ENCODE measurements at places on chromosomes 1 and 21.

- DNase-seq: no peak
Measured at GRCh38 chr1:189654906-189655305, 822.8 kb downstream of the BRINP3 start.

- no peak for DNase-seq
Measured at GRCh38 chr1:232728507-232729263, 76.5 kb upstream of the MAP10 start.

DNA sequence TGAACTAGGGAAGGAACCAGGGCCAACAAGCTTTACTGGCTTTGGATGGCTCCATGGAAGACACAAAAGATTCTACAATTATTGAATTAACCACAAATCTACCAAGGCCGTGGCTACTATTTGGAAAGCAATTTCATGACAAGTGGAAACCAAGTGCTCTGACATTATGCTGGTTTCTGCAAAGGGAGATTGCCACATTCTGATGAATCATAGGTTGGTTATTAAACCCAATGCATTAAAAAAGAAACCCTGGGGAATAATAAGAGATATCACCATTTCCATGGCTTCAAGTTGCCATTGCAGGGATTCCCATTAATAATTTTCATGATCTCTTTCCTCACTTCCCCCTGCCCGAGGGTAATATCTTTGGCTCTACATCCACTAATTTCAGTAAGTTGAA, 359.2 kb upstream of the NCAM2 start:
- no peak for DNase-seq

DNA sequence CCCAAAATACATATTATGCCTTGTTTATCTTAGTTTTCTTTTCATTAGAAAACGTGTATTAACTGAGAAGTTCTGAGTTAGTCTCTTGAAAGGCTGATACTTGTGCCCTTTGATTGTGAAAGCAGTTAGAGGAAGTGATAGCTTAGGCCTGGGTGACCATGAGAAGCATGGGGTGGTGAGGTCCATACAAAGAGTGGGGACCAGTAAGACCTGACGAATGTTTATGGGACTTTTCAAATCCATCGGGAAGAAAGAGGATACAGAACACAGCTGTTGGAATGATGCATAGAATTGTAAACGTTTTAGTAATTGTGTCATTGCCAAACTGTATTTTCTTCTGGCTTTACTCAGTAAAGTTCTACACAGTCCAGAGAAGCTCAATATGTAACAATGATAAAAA, 259.8 kb downstream of the LMO4 start:
- no peak for DNase-seq

DNA sequence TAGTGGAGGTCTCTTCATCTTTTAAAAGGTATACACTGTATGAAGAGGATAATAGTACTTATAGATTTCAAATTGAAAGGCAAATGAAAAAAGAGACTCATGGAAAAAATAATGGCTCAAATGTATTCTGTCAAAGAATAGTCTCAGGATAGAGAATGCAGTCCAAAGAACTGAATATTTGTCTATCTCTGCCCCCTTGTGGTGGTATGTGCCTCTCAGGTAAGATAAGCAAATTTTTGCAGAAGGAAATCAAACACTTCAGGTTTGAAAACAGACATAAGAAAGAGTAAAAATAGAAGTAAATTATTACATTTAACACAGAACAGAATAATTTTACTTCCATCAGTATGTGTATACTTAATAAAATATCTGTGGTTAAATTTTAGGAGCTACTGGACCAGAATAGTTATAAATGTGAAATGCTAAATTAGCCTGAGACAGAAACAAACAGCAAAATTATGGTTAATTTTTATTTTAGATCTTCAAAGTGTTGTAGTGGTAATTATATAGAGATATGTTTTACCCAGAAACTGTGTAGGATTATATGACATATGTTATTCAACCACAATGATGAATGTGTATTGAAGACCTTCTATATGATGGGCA, 164.4 kb upstream of the PALMD start:
- peak; percentile 7 for DNase-seq

DNA sequence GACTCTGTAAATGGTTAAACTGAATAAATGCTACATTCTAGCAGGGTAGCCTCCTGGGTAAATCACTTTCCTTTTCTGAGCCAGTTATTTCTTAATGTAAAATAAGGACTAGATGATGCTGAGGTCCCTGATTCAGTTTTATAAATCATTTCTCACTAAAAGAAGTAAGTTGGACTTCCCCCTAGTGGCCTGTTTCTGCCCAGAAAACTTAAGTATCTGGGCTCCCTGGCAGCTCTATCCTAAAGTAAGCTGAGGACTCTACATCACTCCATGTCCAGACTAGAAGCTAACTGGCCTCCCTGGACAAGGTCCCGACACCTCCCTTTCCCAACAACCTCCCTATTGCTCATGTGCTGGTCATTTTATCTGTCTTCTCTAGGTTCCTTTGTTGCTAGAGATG, 3.0 kb downstream of the GPN2 start:
- peak; percentile 32 for DNase-seq

- DNase-seq: no peak
Measured at GRCh38 chr1:203080456-203080855, 5.4 kb downstream of the MYOG start.

DNA sequence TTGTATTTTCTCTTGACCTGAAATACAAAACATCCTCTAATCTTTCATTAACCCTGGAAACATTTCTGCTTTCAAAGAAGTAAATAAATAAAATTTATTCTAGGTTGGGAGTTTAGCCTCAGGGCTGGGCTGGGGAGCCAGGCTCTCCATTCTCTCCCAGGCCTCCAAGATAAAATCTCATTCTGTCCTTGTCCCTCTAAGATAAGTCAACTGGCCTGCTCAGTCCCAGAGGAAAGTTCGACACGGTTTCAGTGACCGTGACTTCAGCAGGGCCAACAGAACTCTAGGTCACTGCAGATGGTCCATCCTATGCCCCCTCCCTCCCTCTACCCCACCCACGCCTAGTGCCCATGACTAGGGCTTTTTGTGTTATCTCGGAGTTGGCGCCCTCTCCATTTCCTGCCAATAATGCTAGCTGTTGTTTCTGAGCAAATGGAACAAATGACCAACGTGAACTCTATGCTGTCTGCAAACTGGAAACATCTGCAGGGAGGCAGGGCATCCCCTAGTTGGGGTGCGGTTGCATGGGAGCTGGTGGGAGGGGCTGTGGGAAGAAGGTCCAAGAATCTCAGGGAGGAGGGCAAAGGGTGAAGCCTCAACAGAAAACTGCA, 10.1 kb upstream of the ADORA3 start:
- DNase-seq: no peak

GRCh38 chr1:244065960-244066388, 14.9 kb downstream of the ZBTB18 start:
- DNase-seq: no peak

GRCh38 chr21:42798106-42798505, 81.2 kb downstream of the WDR4 start:
- no peak for DNase-seq

GRCh38 chr1:163440090-163440489, 118.3 kb downstream of the NUF2 start:
- no peak for DNase-seq

- no peak for DNase-seq
Measured at GRCh38 chr1:14487671-14488070, 110.8 kb upstream of the KAZN start.

DNA sequence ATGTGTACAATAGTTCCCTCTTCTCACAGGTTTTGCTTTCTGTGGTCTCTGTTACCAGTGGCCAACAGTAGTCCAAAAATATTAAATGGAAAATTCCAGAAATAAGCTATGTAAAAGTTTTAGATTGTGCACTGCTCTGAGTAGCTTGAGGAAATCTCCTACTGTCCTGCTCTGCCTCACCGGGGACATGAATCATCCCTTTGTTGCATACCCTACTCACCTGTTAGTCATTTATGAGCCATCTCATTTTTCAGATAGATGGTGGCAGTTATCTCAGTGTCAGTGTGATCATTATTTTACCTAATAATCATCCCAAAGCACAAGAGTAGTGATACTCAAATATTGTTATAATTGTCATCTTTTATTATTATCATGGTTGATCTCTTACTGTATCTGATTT, 688.1 kb downstream of the PLA2G4A start:
- no peak for DNase-seq

DNA sequence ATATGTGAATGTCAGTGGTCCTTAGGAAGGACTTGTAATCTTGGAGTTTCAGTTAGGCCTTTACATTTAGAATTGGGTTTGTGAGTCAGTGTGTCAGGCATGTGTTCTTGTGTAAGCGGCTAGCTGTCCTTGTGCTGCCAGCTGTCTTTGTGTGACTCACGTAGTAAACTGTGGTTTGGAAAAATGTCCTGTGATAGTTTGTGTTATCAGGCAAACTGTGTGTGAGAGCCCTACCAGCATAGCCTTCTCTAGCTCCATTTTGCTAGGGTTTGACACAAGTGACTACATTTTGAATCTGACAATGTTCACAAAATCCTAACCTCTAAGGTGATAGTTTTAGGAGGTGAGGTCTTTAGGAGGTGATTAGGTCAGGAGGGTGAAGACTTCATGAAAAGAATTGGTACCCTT, 6.9 kb upstream of the SLC35D1 start:
- DNase-seq: no peak

- DNase-seq: no peak
Measured at GRCh38 chr1:6577831-6578525, 1.8 kb upstream of the ZBTB48 start.

- DNase-seq: no peak
Measured at GRCh38 chr1:1085911-1086841, 12.1 kb upstream of the RNF223 start.
